ENCODE measurements at places on chromosomes 3 and 15.

- no peak for DNase-seq
Measured at GRCh38 chr15:39031596-39031995, 467.0 kb upstream of the RASGRP1 start.

DNA sequence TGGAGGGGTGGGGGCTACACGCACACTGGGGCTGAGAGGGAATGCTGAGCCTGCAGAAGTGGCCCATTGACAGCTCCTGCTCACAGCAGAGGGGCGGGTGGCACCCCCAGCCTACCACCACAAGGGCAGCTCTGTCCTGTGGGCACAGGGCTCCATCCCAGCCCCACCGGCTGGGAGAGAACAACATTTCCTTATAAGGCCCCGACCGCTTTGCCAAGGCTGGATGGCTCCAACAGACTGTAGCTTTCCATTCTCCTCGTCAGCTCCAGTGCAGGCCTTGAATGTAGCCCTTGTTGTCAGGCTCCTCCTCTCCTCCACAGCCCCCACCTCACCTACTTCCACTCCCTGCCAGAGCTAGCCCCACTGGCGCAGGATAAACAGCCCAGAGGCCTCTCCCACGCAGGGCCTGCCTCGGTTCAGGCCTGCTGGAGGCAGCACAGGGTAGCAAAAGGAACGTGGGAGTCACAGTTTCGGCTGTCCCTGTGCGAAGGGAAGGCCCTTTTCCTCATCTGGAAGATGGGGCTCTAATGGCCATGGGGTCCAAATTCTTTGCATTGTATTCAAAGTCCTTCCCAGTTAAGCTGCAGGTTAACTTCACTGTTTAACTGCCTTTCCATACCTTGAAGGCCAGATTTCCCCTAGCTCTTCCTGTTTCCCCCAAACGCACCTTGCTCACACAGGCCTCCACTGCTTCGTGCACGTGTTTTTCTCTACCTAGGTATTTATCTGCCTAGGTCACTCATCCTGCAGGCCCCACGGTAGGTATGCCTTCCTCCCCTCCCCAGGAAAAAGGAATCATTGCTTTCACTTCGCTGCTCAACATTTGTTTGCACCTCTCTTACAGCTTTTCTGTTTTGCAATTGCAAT lies 101.6 kb upstream of the LPP start:
- no peak for DNase-seq

GRCh38 chr15:85452436-85452835 lies 72.0 kb downstream of the AKAP13 start:
- DNase-seq = no peak

DNA sequence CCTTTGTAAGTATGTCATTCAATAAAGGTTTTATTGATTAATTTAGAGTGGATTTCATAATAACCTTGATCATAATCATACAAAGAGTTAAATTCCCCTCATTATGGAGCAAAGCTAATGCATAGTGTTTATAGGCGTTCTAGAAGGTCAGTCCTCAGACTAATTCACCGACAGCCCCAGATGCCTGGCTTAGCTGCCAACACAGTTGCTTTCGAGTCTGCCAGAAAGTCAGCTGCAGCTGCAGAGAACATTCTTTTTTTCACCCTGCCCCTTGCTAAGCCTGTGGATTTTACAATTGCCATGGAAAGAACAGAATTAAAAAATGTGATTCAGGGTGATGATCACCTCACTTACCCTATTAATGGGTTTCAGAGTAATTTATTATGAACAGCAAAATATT lies 21.2 kb downstream of the CADM2 start:
- DNase-seq = no peak

DNA sequence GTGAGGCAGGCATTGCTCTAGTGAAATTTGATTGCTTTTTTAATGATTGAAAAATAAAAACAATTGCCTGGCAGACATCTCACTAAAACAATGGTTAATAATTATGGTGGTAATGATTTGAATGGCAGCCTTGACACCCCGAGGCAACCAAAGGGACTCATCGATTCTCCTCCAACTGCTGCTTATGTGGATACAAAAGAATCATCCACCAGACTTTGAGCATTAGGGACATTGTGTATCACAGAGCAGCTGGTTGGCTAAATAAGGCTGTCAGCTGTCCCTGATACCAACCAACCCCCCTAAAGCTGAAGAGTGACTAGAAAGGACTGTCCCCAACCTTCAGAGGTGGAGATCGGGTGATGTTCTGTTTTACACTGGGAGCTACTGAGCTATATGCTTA lies 1.7 kb upstream of the CD47 start:
- DNase-seq = no peak

DNA sequence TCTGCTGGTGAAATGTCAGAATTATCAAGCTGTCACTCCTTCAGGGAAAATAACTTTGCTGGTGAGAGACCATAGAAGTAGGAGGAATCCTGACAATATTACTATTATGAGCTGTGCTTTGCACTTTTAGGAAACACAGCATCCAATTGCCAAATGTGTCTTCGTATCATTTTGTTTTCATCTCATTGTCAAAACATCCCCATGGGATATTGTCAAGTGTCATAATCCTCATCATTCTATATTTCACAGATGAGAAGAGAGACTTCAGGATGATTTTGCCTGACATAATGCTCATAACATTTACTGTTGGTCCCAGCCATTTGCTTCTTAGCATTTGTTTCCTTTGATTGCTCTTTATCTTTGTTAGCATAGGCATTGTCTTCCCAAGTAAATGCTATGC lies 120.5 kb upstream of the NUDT16 start:
- DNase-seq = no peak

GRCh38 chr3:89586676-89587075 lies 479.3 kb downstream of the EPHA3 start:
- DNase-seq = no peak

DNA sequence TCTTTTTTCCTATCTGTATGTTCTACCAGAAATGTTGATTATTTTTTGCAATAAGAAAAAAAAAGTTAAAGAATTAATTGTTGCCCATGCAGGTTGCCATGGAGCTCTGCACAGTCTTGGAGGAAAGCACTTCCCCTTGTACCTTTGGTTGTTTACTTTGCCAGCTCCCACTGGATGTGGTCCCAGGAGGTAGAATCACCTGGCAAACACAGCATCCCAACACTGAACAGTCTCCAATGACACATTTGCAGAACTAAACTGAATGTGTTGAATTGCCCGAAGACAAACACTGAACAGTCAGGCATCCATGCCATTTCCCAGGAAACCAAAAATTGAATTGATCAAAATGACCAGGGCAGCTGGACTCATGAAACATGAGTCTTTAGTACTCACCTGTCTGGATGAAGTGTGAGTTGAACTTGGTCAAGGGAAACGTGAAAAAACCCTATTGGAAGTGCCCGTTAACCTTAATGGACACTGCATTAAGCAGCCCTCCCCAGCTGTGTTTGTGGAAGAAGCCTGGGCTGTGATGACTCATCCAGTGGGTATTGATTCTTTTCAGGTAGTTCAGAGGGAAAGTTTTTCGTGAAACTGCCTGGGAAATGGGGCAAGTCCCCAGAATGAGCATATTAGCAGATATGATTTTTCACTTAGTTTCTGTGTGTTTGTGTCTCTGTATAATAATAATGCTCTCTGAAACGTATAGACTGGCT lies 284.7 kb upstream of the STT3B start:
- no peak for DNase-seq

GRCh38 chr3:11699083-11699427 lies 55.3 kb upstream of the VGLL4 start:
- no peak for DNase-seq

DNA sequence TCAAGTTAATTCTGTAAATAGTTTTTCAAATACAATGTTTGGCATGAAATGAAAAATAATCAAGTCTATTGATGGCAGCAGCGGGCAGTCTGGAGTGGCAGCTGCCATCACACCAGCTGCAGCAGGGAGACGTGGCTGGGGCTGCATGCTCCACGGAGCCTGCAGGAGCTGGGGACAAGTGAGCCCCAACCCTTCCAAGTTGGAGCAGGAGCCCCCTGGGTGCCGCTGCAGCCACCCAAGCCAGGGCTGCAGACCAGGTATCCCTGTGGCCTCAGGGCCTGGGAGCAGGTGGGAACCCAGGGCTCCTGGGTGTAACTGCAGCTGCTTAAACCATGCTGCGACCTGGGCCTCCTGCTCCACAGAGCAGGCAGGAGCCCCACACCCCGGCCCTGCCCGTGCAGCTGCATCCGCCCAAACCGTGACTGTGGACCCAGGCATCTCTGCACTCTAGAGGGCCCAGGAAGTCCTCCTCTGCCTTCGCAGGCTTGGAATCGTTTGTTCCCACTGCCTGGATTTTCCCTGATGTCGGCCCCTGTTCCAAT lies 257.4 kb downstream of the PLOD2 start:
- DNase-seq = no peak

GRCh38 chr3:127691489-127691888 lies 18.7 kb downstream of the ABTB1 start:
- no peak for DNase-seq

GRCh38 chr3:159813822-159814531 lies 174.7 kb upstream of the IL12A start:
- DNase-seq = no peak

DNA sequence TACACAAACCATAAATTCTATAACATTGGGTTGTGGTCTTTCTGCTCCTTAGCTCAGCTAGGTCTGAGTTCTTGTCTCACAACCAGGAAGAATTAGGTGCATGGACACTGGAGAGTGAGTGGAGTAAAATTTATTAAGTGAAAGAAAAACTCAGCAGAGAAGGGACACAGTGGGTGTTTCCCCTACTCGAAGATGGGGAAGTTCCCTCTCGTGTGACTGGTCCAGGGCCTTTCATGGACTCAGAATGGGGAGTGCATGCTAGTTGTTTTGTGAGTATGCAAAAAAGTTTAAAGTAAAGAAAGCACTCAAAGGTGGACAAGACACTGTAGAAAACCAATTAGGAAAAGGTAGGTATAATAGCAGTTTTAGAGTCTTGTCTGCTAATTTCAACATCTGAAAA lies 215.5 kb upstream of the RORA start:
- peak; percentile 12 for DNase-seq

DNA sequence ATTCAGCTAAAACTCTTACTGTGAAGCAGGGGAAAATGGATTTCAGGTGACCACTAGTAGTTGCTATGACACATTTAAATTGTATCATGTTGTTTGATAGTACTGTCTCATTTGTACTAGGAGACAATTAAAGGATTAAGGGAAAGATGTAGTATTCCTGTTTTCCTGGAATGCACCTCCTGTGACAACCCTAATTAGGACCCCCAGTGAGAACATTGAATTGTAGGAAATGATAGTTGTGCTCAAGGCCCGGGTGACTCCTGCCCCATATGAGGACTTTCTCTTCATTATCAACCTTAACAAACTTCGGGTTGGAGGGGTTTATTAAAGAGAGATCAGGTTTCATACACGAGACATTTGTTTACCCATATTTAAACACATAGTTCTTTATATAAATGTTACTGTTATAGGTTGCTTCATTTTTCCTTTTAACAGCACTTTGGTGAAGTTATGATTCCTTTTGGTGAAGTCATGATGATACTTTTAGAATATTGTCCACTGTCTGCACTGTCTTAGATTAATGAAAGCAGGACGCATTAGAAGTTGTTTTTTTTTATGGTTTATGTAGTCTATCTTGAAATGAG lies 392.6 kb upstream of the NAALADL2 start:
- no peak for DNase-seq

DNA sequence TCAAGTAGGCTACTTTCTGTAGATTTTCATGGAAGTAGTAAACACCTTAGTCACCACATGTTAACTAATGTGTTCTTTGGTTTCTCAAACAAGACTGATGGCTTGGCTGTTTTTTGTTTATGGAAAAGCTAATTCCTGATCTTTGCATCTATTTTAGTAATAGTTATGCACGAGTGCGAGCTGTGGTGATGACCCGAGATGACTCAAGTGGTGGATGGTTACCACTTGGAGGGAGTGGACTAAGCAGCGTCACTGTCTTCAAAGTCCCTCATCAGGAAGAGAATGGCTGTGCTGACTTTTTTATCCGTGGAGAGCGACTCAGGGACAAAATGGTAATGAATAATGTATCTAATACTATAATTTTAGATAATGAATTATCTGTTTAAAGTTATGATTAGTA lies 46.6 kb downstream of the SPRED1 start:
- DNase-seq = no peak

DNA sequence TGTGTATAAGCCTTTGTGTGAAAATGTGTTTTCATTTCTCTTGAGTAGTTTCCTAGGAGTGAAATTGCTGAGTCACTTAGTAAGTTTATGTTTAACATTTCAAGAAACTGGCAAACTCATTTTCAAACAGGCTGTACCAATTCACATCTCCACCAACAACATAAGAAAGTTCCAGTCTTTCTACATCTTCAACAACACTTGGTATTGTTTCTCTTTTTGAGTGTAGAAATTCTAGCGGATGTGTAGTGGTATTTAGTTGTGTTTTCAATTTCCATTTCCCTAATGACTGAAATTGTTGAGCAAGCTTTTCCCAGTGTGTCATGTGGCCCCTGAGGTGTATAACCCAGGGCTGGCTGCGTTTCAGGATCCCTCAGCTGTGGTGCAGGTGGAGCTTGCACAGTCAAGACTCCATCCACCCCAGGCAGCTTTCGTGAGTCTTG lies 258.5 kb downstream of the PDCD6IP start:
- DNase-seq = peak; percentile 4

- no peak for DNase-seq
Measured at GRCh38 chr3:108088697-108089096, 2.1 kb downstream of the CD47 start.

GRCh38 chr15:86213420-86213819 lies 133.7 kb downstream of the AGBL1 start:
- DNase-seq = no peak

GRCh38 chr3:59440285-59441028 lies 390.6 kb upstream of the CFAP20DC start:
- DNase-seq = no peak

DNA sequence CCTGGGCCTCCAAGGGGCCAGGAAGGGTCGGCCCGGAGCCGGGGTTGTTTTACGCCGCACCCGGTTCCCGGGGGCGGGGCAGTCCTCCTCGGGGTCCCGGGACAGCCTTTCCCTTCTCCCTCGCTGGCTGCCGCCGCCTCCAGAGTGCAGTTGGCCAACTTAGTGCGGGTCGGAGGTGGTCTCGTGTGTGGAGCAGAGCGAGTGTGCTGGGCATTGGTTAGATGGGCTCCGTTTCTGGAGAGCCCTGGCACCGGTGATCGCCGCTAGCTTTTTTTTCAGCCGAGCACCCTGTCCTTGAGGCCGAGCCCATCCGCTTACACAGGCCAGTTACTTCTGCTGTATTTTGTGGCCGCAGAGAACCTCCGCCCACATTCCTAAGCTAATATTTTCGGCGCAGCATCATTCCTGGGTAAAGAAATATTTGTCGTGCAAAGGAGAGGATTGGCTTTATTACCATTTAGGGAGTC lies 585 bp downstream of the KIF23 start:
- DNase-seq = peak; percentile 51

GRCh38 chr3:11140713-11141104 lies 13.6 kb upstream of the HRH1 start:
- DNase-seq = no peak

GRCh38 chr15:101580431-101580830 lies 71.8 kb downstream of the TM2D3 start:
- DNase-seq = no peak

DNA sequence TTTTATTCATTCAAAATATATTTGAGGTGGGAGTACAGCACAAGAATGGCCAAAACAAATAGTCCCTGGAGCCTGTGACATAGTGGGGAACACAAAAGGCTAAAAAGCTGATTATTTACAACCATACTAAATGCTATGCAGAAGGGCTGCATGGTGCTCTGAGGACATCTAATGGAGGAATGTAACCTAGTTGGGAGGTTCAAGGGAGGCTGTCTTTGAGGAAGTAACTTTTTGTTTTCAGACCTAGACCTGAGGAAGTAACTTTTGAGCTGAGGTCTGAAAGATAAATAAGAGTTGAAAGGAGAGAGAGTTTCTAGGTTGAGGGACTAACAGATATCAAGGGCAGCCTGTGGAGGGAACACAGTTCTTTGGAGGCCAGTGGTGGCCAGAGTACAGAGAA lies 34.8 kb upstream of the RASA2 start:
- peak; percentile 84 for DNase-seq
